ENCODE measurements at places on chromosomes 7 and 10. TPM values are rescaled to one million over a fixed set of nuclear protein-coding genes. Genes with fewer than 3 reads are reported as not detected.

KCP gene
- total RNA-seq: 0.15 TPM

SPDYE2 gene
- total RNA-seq: not detected

MYO3A gene
- total RNA-seq: not detected

WNT2 gene
- total RNA-seq: not detected

SLC16A12 gene
- total RNA-seq: 0.67 TPM

PDE6C gene
- total RNA-seq: not detected

POLR2J2 gene
- total RNA-seq: 0.58 TPM

ENO4 gene
- total RNA-seq: 0.47 TPM

SLC26A4 gene
- total RNA-seq: 0.10 TPM

SH2D4B gene
- not detected for total RNA-seq

RPEL1 gene
- not detected for total RNA-seq

SORBS1 gene
- total RNA-seq: 0.58 TPM

OR2A7 gene
- not detected for total RNA-seq

OPN4 gene
- not detected for total RNA-seq

COL26A1 gene
- total RNA-seq: 0.63 TPM

SPDYE8 gene
- total RNA-seq: not detected

ZFAND4 gene
- 4.2 TPM for total RNA-seq

UBE3C gene
- total RNA-seq: 67.4 TPM

ARHGEF5 gene
- total RNA-seq: 2.5 TPM

MALRD1 gene
- not detected for total RNA-seq

DPP6 gene
- not detected for total RNA-seq

CAMK1D gene
- 7.8 TPM for total RNA-seq

KIAA1217 gene
- 1.5 TPM for total RNA-seq

ABCC2 gene
- total RNA-seq: 137 TPM

NUPR2 gene
- not detected for total RNA-seq

FAM241B gene
- total RNA-seq: 15.6 TPM

HYAL4 gene
- total RNA-seq: not detected
